Activated CD4-positive, alpha-beta T cell treated with anti-CD3 and anti-CD28 coated beads, Interleukin-2, amount 50 U/mL, for 1 hour (primary cell): ENCODE measurements at places on chromosomes 6 and 20.
A peak's percentile ranks its signal among the peaks of the same experiment; 100 is the strongest.

DNA sequence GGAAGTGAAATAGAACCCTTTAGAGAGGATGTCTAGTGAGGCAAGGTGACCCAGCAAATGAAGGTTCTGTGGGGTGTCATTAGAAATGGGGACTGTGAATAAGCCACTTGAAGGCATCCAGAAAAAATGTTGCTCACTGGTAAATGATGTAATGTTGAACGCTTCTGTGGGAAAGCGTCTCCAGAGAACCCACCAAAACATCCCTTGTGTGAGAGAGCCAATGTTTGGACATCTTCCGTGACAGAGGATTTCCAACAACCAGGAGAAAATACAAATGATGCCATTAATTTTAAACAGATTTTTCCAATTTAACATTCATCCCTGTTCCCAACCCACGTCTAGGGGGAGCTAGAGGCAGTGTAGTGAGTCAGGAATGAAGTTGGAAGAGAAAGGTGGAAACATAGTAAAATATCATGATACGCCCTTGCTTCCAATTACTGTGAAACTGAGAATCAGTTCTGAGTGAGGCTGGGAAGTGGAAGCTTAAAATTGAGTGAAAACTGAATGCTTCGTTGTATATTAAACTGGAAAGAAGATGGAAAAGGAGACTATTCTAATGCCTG lies 584.2 kb downstream of the CD109 start:
- DNase-seq = no peak

GRCh38 chr6:36186199-36186598 lies 10.3 kb upstream of the BRPF3 start:
- DNase-seq = no peak

GRCh38 chr6:12909833-12910232 lies 193.3 kb downstream of the PHACTR1 start:
- DNase-seq = no peak

GRCh38 chr6:26249957-26250697 lies 114.9 kb upstream of the BTN3A2 start:
- DNase-seq = peak; percentile 68
